Activated naive CD8-positive, alpha-beta T cell treated with anti-CD3 and anti-CD28 coated beads for 36 hours (primary cell): ENCODE measurements at places on chromosomes 4 and X.

DNA sequence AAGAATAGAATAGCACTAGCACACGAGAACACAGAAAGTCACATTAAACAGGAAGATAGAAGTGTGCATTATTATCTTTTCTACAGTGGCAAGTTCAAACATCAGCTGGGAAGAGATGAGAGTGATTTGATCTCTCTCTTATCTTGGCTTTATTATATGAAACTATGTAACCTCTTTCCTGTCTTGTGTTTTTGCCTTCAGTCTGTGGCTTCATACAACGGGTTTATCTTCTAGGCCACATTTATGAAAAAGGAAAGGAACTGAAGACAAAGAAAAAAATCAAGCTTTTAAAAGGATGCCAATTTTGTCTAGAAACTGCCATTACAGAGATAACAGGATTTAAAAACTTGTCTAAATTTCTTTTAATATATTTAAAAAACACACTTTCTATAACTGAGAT lies 983.6 kb downstream of the RPA4 start:
- H3K4me1 ChIP-seq: no peaks in the 10 kb centered on the region
- no peaks in the 10 kb centered on the region for H3K36me3 ChIP-seq
- no peak overlapping the region for H3K4me3 ChIP-seq
- H3K27ac ChIP-seq: no peak overlapping the region

DNA sequence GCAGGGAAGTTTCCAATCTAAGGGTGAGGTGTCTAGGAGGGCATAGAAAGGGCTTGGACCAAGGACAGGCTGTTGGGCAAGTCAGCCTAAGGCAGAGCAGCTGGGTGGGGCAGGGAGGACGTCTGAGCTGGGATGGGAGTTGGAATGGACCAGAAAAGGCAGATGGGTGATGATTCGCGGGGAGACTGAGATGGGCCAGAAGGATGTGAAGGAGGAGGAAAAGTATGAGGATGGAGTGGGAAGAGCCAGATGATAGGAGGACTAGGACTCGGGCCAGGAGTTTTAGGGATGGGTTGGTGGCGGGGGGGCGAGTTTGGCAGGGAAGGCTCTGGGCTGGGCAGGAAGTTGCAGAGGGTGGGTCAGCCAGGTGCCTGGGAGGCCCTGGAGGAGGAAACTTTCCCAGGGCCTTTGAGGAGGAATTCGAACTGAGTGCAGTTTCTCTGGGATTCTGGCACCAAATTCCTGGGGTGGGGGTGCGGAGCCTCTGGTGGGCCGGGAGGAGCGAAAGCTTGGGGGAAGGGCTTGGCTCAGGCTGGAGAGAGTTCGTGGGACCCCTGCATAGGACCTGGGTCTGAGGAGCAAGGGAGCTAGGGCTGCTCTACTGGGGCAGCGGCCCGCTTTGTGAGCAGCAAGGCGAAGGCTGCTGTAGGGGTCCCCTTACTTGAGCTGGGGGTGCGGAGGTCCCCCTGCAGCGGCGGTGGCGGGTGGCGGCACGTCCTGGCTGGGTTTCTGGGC lies 8.7 kb upstream of the TIMP1 start:
- H3K4me3 ChIP-seq: peak overlapping the region; percentile 67
- H3K27me3 ChIP-seq: peaks cover 10% of the 10 kb centered on the region
- no peak for DNase-seq

- no peak overlapping the region for H3K27ac ChIP-seq
- no peak overlapping the region for H3K4me3 ChIP-seq
- H3K36me3 ChIP-seq: no peaks in the 10 kb centered on the region
- peaks cover 29% of the 10 kb centered on the region for H3K4me1 ChIP-seq
- no peak for DNase-seq
These were observed 333.3 kb downstream of the BCOR start for GRCh38 chrX:39764441-39764914.

- no peak for DNase-seq
- no peaks in the 10 kb centered on the region for H3K4me1 ChIP-seq
- no peak overlapping the region for H3K27ac ChIP-seq
- no peaks in the 10 kb centered on the region for H3K27me3 ChIP-seq
These were observed 185.9 kb downstream of the CFAP299 start for GRCh38 chr4:80521438-80521837.

DNA sequence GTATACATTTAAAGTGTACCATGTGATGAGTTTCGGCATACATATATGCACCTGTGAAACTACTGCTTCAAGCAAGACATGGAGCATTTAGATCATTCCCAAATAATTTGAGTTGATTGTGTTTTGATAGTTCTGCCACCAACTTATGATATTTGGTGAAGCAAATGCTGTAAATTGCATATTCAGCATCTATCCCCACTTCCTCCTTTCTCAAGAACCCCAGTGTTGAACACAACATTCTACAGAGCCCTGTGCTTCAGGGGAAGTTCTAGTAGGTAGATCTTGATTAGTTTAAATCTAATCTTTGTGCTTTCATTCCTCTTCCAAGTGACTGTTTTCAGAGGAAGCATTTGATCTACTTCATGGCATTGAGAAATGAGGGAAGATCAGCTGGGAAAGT lies 5.4 kb upstream of the SHROOM3 start:
- H3K27ac ChIP-seq: no peak overlapping the region
- no peak for DNase-seq
- no peaks in the 10 kb centered on the region for H3K4me1 ChIP-seq
- peaks cover 6% of the 10 kb centered on the region for H3K27me3 ChIP-seq

- peaks cover 21% of the 10 kb centered on the region for H3K36me3 ChIP-seq
- H3K4me3 ChIP-seq: no peak overlapping the region
- no peak overlapping the region for H3K27ac ChIP-seq
- no peaks in the 10 kb centered on the region for H3K27me3 ChIP-seq
- peaks cover 12% of the 10 kb centered on the region for H3K4me1 ChIP-seq
These were observed 41.0 kb downstream of the ACSL1 start for GRCh38 chr4:184784628-184785257.

DNA sequence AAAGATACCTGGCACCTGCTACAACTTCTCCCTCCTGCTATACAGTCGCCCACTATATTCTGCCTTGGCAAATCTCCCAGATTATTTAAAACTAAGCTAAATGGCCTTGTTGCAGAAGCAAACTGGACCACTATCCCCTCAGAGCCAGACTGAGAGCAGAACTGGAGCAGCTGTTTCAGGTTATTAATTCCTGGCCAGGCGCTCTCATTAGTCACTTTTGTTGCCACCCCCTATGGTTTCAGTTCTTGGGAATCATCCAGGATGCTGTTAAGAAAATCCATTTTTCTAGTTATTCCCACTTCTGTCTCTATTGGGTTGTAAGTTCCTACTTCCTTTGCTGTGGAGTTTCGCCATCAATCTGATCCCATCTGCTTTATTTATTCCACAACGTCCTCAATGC lies 30.1 kb downstream of the ADGRA3 start:
- H3K27me3 ChIP-seq: no peaks in the 10 kb centered on the region
- H3K36me3 ChIP-seq: peaks cover 17% of the 10 kb centered on the region
- H3K27ac ChIP-seq: no peak overlapping the region

- peak overlapping the region; percentile 99 for H3K4me3 ChIP-seq
- H3K27ac ChIP-seq: peak overlapping the region; percentile 100
- H3K27me3 ChIP-seq: no peaks in the 10 kb centered on the region
These were observed 771 bp upstream of the RBPJ start for GRCh38 chr4:26319949-26320537.

GRCh38 chr4:22814906-22815305 lies 122.2 kb downstream of the GBA3 start:
- H3K27me3 ChIP-seq: no peaks in the 10 kb centered on the region
- no peaks in the 10 kb centered on the region for H3K36me3 ChIP-seq
- no peak overlapping the region for H3K27ac ChIP-seq
- no peaks in the 10 kb centered on the region for H3K4me1 ChIP-seq
- H3K4me3 ChIP-seq: no peak overlapping the region
- DNase-seq: no peak

DNA sequence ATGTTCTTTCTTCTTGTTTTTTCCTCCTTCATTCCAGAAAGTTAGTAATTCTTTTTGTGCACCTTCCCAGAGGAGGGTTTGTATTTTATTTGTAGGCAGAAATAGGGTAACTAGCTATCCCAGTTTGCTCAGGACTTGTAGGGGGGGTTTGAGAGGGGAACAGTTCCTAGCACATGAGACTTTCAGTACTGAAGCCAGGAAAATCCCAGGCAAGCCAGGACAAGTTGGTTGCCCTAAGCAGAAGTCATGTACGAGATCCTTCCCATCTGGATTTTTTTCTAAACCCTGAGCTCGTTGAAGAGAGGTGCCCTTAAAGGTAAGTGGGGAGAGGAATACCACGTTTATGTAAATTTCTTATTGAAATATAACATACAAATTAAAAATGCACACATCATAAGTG lies 15.6 kb upstream of the TAB3 start:
- H3K4me1 ChIP-seq: peaks cover 3% of the 10 kb centered on the region
- no peaks in the 10 kb centered on the region for H3K36me3 ChIP-seq

GRCh38 chr4:79429113-79429903 lies 21.3 kb upstream of the GK2 start:
- H3K4me1 ChIP-seq: no peaks in the 10 kb centered on the region
- no peaks in the 10 kb centered on the region for H3K36me3 ChIP-seq
- no peak for DNase-seq
- H3K4me3 ChIP-seq: no peak overlapping the region
- H3K27ac ChIP-seq: no peak overlapping the region

- H3K4me3 ChIP-seq: no peak overlapping the region
- H3K36me3 ChIP-seq: no peaks in the 10 kb centered on the region
- no peak overlapping the region for H3K27ac ChIP-seq
- DNase-seq: no peak
These were observed 1000.7 kb downstream of the STIM2 start for GRCh38 chr4:27861381-27861787.

- H3K4me3 ChIP-seq: no peak overlapping the region
- H3K27me3 ChIP-seq: no peaks in the 10 kb centered on the region
- peaks cover 36% of the 10 kb centered on the region for H3K4me1 ChIP-seq
These were observed 52.6 kb downstream of the CASK start for GRCh38 chrX:41870719-41871151.

- no peaks in the 10 kb centered on the region for H3K36me3 ChIP-seq
- no peaks in the 10 kb centered on the region for H3K4me1 ChIP-seq
- no peak overlapping the region for H3K4me3 ChIP-seq
- no peak overlapping the region for H3K27ac ChIP-seq
These were observed 480.4 kb downstream of the TRIML1 start for GRCh38 chr4:188619456-188620149.

GRCh38 chrX:132444936-132445335 lies 43.9 kb downstream of the MBNL3 start:
- H3K36me3 ChIP-seq: peaks cover 11% of the 10 kb centered on the region
- peaks cover 3% of the 10 kb centered on the region for H3K4me1 ChIP-seq
- no peak overlapping the region for H3K27ac ChIP-seq
- no peak overlapping the region for H3K4me3 ChIP-seq
- no peak for DNase-seq

DNA sequence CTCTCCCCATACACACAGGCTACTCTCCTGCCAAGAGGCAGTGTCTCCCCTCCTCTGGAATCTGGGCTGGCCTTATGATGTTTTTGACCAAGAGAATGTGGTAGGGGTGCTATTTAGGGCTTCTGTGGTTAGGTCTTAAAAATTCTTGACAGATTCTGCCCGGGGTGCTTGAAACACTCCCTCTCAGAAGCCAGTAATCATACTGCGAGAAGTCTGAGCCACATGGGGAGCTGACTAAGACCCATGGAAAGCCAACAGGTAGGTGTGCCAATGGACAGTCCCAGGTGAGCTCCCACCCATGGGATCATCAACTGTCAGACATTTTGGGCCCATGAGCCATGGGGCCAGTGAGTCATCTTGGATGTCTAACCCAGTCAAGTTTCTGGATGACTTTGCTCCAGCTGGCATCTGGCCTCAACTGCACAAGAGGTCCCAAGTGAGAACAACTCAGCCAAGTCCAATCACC lies 315.7 kb downstream of the FBXW7 start:
- H3K27ac ChIP-seq: no peak overlapping the region
- peak; percentile 5 for DNase-seq
- H3K36me3 ChIP-seq: peaks cover 4% of the 10 kb centered on the region

- DNase-seq: no peak
- H3K36me3 ChIP-seq: no peaks in the 10 kb centered on the region
- no peak overlapping the region for H3K4me3 ChIP-seq
- H3K4me1 ChIP-seq: no peaks in the 10 kb centered on the region
These were observed 55.2 kb downstream of the RTL3 start for GRCh38 chrX:78603908-78604307.

DNA sequence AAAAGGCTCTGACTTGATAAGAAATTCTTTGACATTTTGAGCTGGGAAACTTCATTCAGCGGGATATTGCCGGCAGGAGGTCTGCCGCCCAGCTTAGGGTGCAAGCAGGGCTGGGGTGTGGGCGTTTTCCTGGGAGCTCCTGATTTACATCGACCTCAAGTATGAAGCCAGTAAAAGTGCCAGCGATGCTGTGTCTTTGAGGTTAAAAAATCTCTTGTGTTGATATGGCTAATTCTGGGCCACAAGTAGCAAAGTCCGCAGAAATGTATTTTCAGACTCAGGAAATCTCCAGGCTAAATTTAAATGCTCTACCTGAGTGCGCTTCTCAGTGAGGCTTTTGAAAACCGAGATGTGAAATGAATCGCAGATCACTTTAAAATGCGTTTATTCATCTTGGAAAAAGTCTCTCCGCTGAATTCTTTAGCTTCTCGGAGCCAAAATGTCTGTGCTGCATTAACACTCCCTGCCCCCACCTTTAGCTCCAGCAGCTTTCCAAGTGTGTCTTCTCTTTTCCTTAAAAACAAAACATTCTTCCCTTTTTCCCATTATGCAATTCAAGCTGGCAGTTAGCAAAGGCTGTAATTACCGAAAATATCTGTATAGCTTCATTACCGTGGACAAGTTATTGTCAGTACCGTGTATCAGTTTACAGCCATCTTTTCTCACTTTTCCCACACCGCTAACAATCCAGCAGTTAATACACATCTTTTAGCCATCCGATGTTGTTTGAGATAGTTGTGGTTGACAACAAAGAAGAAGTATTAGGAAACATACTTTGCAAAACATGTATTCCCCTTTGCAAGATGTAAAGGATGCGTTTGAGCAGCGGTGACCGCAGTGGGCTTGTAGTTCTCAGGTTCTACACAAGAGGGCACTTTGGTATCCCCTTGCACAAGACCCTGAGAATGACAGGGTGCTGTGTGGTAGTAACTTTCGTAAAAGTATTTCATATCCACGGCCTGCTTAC lies 136.0 kb upstream of the STX18 start:
- peaks cover 12% of the 10 kb centered on the region for H3K36me3 ChIP-seq

- H3K27ac ChIP-seq: no peak overlapping the region
- no peaks in the 10 kb centered on the region for H3K36me3 ChIP-seq
- H3K4me3 ChIP-seq: no peak overlapping the region
- DNase-seq: no peak
- no peaks in the 10 kb centered on the region for H3K4me1 ChIP-seq
- H3K27me3 ChIP-seq: no peaks in the 10 kb centered on the region
These were observed 295.0 kb upstream of the NR3C2 start for GRCh38 chr4:148737061-148737770.

DNA sequence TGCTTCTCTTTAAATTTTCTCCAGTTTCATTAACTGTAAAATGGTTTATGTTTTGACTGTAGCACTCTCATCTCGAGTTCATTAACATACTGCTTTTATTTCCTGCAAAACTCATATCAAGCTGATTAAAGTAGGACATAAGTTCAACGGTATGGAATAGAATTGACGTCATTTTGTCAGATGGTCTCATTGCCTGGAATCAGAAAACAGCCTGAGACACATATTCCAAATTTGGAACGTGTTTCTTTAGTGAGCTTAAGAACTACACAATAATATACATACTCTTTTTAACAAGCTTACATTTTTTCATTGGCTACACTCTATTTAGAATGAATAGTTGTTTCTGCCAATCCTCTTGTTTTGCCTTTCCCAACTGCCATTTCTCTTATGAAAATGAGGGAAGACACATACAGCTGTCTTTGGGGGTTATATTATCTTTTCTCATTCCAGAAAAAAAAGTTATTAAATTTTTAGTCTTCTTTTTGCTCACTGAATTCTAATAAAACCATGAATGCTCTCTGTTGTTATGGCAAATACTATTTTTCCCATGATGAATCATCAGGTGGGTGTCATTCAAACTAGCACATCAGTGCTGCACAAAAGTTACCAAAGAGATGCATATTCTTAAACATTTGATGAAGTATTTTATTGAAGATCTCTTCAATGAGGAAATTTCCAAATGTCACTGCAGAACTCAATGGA lies 162.8 kb downstream of the GABRB1 start:
- H3K4me1 ChIP-seq: no peaks in the 10 kb centered on the region
- no peaks in the 10 kb centered on the region for H3K36me3 ChIP-seq
- H3K4me3 ChIP-seq: no peak overlapping the region
